ENCODE measurements at places on chromosomes 5 and 9.

GRCh38 chr5:157547941-157548512, 27.5 kb downstream of the ADAM19 start:
- DNase-seq, result no peak

GRCh38 chr9:124259158-124259808, 1.5 kb downstream of the NEK6 start:
- DNase-seq, result no peak

DNA sequence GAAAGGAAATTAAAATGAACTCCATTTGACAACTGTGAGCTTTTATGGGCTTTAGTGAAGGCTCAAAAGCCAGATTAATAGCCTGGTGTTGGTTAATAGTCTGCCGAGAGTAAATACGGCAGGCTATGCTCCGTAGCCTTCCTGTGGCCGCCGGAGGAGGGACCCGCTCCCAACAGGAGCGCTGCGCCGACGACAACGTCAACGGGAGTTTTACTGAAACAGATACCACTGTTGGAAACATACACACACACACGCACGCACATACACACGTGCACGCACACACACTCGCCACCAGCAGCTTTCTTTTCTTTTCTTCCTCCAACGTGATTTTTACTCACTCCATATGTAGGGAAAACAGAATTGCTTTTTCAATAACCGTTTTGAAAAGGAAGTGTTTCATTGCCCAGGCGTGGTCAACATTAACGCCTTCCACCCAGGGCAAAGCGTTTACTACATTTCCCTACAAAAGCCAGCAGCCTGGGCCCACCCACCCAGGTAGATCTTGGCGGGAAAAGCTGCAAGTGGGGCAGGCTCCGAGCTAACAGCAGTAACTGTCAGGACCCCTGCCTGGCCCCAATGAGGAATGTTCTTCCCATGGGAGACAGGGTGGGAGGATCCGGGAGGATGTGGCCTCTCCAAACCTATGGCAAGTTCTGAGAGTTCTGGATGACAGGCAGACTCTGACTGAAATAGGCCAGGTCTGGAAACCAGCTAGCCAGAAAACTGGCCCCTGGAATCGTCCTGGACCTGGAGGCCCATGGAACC, 72.3 kb downstream of the PAX5 start:
- no peak for DNase-seq

DNA sequence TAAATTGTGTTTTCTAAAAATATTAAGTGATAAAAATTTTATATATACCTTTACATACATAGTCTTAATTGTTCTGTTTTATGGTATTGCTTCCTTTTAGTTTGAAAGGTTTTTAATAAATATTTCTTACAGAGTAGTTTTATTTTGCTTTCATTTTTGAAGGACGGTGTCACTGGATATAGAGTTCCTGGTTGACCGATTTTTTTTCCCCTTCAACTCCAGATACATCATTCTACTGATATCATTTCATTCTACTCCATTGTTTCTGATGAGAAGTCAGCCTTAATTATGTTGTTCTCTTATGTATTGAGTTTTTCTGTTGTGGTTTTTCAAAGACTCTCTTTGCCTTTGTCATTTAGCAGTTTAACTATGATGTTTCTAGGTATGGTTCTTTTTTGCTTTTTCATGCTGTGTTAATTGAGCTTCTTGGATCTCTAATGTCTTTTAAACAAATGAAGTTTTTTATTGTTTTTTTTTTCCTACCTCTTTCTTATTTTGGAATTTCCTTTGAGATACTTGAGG, 30.4 kb downstream of the MTREX start:
- no peak for DNase-seq

Measured in stimulated activated CD4-positive, alpha-beta T cell treated with anti-CD3 and anti-CD28 coated beads, Interleukin-15, amount 100 ng/mL, for 1 hour (primary cell).